Left renal pelvis (tissue), 4 donors: ENCODE measurements at places on chromosomes 3 and 15. TPM values are rescaled to one million over a fixed set of nuclear protein-coding genes. Genes with fewer than 3 reads are reported as not detected.

DNA sequence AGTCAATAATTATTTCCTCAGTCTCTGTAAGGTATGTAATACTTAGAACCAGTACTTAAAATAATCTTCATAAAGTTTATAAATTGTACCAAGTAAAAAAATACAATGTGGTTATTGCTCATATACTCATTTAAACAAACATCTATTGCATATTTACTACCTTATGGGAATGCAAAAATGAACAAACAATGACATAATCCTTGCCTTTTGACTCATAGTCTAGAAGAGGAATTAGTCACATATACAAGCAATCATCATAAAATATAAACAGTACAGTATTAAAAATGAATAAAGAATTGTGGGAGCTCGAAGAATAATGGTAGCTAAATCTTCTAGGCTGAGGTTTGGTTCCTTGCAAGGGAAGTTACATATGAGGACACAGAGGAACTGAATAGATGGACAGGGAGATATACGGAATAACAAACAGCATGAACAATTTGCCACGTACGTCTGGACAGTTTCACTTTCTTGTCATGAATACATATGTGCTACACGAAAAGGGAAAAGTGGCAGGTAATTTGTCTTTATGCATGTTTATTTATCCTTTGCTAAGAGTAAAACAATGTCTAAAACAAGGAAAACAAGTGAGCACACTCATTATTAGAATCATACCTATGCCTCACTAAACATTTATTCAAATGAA is 17.2 kb downstream of the IMPG2 start:
- no peak for DNase-seq

DNA sequence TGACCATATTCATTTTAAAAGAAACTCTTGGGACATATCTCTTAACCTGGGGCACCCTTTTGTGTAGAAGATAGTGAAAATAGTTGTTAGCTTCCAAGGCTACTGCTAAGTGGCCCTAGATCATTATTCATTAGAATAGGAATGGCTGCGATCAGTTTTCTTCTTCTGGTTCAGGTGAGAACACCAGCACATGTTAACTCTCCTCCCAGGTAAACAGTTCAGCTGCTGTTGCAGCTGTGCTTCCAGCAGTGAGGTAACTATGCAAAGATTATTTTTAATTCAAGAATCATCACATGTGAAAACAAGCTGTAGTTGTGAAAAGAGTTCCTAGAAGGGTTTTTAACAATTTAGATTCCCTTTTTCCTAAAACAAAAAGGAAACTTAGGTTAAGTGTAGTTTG is 43.3 kb downstream of the ZPLD1 start:
- no peak for DNase-seq

DNA sequence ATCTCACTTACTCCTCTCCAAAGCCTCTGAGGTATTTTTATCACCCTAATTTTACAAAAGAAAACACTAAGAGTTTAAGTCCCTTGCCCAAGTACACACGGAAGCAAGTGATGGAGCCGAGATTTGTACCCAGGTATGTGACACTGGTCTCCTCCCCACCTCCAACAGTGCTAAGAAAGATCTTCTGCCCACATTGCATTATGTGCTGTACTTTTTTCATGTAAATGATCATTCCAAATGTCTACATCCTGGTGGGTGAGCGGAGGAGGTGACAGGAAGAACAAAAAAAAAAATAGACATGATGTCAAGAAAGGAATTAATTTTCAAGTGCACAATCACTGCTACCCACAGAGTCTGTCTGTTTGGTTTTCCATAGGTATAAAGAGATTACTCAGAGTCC is 694.1 kb downstream of the FHIT start:
- DNase-seq: no peak

GRCh38 chr3:3665546-3665945 is 133.7 kb upstream of the LRRN1 start:
- no peak for DNase-seq

The SPINT1 gene
- polyA plus RNA-seq: 70.1 TPM

The HYAL2 gene
- 72.5 TPM for polyA plus RNA-seq

DNA sequence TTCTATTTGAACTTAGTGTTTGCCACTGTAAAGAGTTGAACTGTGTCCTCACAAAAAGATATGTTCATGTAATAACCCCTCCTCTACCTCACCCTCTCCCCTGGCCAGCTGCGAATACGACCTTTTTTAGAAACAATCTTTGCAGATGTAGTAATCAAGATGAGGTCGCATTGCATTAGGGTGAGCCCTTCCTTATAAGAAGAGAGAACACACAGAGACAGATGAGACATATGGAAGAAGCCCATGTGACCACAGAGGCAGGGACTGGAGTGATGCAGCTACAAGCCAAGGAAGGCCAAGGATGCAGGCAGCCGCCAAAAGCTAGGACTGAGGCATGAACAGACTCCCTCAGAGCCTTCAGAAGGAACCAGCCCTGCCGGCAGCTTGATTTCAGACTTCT is 27.6 kb downstream of the GPR176 start:
- DNase-seq: no peak

- no peak for DNase-seq
These were observed 45.1 kb downstream of the DAPK2 start for GRCh38 chr15:64001148-64001547.

- no peak for DNase-seq
These were observed 34.9 kb downstream of the PRKCI start for GRCh38 chr3:170257145-170257544.

DNA sequence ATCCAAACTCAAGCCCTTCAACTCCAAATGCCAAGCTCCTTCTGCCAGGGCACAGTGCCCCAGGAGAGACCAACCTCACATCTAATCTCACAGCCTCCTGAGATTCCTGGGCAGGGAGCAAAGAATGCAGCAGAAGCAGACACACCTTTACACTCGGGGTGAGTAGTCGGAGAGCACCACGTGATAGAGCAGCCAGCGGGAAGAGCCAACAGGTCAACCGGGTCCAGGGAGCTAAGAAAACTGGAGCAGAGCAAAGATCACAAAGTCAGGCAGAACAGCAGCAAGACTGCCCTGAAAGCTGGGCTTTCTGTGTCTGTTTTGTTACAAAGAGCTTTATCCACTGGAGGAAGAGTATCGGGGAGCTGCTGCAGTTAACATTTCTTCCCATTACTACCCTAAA is 4.2 kb downstream of the B3GALNT1 start:
- DNase-seq: no peak

DNA sequence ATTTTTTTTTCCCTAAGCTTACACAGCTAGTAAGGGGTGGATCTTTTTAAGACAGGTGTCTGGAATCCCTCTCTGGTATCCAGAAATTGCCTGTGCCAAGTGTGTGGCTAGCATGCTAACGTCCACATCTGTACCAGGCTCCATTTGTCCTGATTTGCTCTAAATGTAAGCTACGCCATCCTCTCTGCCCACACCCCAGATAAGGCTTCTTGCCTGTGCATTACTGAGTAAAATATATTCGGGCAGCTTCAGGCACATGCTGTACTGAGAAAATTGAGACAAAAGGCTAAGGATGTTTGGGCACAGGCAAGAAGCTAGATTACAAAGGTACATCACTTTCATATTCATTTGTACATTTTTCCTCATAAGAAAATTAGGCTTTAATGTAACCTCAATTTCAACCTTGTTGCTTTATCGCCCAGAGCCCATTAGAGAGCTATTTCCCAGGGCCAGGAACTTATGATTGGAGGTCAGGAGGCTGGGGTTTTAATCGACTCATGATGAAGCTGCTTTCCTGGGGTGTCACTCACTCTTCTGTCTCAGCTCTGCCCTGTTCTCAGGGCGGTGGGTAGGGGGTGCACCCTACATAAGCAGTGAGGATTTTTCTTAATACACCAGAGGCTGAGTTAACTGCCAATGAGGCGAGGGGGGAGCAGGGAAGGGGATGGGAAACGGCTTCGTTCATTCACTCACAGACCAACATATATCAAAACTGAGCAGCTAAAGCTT is 106.3 kb downstream of the RORA start:
- no peak for DNase-seq

The FHIT gene
- polyA plus RNA-seq: 5.4 TPM

The EPHB1 gene
- 3.6 TPM for polyA plus RNA-seq

- no peak for DNase-seq
These were observed 49.4 kb downstream of the ITGB5 start for GRCh38 chr3:124837730-124838186.

The RAB7A gene
- 281 TPM for polyA plus RNA-seq

GRCh38 chr15:26628071-26628470 is 144.8 kb downstream of the GABRB3 start:
- DNase-seq: no peak

DNA sequence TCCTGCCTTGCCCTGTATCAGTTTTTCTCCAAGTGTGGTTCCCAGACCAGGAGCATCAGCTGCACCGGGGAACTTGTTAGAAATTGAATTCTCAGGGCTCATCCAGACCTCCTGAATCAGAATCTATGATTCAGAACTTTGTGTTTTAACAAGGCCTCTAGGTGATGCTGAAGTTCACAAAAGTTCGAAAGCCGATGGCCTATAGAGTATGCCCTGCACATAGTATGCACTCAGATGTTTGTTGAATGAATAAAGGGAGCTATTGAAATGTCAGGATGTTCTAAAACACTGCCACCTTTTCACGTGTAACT is 664 bp upstream of the LARP6 start:
- DNase-seq: no peak

The RAB6B gene
- 20.1 TPM for polyA plus RNA-seq

DNA sequence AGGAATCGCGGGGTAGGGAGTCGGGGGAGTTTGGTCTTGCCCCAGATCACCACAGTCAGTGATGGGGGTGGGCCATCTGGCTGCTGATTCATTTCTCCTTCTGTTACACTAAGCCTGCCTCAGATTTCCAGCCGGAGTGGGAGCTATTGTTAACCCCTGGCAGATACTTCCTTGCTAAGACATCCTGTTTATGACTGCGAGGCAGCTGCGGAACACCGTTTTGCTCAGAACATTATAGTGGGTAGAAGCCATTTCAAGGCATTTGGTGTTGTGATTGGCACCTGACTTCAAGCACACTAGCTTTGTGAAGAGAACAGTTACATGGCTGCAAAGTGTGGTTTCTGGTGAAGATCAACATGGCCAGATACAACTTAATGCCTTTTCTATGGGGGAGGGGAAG is 73.8 kb downstream of the FLNB start:
- DNase-seq: no peak

GRCh38 chr3:56087451-56088053 is 380.7 kb downstream of the ERC2 start:
- no peak for DNase-seq

GRCh38 chr3:190455828-190456227 is 6.1 kb upstream of the TMEM207 start:
- DNase-seq: no peak

The CFAP100 gene
- 2.5 TPM for polyA plus RNA-seq

The TMEM158 gene
- 7.9 TPM for polyA plus RNA-seq

GRCh38 chr3:109707617-109708016 is 370.3 kb upstream of the DPPA4 start:
- DNase-seq: no peak

The REC114 gene
- not detected for polyA plus RNA-seq

DNA sequence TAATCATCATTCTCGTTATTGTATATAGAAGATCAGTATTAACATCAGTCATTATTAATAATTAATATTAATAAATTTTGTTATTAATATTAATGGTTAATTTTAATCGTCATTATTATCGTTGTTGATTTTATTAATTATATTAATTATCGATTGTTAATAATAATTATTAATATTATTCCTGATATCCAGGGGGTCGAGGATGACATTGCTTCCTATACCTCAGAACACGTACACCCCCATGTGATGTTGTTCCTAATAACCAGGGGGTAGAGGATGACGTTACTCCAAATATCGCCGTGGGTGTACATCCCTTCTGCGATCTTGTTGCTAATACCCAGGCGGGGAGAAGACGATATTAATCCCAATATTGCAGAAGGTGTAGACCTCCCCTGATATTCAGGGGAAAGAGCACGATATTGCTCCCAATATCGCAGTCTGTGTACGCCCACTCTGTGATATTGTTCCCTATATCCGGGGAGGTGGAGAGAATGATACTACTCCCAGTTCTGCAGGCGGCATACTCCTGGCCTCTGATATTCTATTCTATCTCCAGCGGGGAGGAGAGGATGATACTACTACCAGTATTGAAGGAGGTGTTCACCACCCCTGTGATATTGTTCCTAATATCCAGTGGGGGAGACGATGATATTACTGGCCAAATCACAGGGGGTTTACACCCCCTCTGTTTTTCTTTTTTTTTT is 22.3 kb upstream of the BMF start:
- DNase-seq: no peak

GRCh38 chr3:158847452-158847821 is 45.6 kb downstream of the MFSD1 start:
- no peak for DNase-seq

DNA sequence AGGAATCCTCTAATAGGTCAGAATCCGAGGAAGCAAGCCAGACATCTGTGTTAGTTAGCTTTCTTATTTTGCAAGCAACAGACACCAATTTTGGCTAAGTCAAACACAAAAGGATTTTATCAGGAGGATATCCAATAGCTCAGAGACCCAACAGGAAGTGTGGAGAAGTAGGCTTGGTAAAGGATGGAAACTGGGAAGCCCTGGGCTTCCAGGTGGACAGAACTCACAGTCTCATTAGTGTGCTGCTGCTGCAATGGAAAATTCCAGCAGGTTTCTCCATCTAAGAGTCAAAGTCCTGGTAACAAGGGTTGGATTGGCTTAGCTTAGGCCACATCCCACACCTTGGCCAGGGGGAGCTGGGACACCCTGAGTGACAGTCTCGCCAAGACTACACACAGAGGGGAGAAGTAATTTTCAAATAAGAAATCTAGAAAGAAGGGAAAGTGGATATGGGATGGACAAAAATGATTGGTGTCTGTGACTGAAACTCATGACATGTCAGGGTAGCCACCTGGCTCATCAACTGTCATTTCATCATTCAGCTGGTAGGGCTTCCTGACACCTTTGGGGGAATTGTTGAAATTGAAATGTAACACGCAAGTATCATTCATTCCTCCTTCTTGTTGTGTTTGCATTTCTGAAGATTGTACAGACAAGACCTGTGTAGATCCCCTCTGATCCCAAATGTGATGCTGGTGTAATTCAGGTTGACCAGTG is 158.6 kb downstream of the THSD4 start:
- no peak for DNase-seq

GRCh38 chr3:139897759-139898158 is 37.2 kb upstream of the CLSTN2 start:
- DNase-seq: no peak

DNA sequence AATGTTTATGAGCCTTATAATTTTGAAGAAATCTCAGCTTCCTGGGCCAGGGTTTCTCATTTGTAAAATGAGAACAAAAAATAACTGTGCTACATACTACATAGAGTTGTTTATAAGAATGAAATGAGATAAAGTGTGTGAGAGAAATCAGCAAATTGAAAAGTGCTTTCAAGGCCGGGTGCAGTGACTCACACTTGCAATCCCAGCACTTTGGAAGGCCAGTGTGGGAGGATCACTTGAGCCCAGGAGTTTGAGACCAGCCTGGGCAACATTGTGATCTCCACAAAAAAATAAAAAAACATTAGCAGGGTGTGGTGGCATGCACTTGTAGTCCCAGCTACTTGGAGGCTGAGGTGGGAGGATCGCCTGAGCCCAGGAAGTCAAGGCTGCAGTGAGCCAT is 22.4 kb downstream of the FOXB1 start:
- no peak for DNase-seq

GRCh38 chr15:63497642-63498467 is 6.5 kb upstream of the USP3 start:
- no peak for DNase-seq
